Activated CD8-positive, alpha-beta T cell treated with anti-CD3 and anti-CD28 coated beads, Interleukin-2, amount 10 ng/mL, durations not matched to agents 7 days and 5 days (primary cell): ENCODE measurements at places on chromosomes 1 and 21.

GRCh38 chr1:166884040-166884642, 8.1 kb upstream of the TADA1 start:
- peak; percentile 60 for DNase-seq

DNA sequence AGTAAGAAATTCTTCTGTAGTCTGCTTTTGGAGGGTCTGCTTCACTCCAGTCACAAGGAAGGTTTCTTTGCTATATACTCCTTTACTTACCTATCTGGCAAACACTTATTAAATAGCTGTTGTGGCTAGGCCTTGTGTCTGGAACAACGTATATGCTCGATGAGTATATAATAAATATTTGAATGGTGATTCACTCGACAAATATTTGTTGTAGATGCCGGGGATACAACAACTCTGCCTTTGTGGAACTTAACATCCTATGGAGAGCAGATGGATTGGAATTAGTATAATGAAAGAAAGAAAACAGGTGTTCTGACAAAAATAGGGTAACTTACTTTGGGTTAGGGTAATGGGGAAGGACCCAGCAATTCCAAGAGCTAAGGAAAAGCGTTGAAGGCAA, 31.1 kb downstream of the KPNA6 start:
- no peak for DNase-seq

DNA sequence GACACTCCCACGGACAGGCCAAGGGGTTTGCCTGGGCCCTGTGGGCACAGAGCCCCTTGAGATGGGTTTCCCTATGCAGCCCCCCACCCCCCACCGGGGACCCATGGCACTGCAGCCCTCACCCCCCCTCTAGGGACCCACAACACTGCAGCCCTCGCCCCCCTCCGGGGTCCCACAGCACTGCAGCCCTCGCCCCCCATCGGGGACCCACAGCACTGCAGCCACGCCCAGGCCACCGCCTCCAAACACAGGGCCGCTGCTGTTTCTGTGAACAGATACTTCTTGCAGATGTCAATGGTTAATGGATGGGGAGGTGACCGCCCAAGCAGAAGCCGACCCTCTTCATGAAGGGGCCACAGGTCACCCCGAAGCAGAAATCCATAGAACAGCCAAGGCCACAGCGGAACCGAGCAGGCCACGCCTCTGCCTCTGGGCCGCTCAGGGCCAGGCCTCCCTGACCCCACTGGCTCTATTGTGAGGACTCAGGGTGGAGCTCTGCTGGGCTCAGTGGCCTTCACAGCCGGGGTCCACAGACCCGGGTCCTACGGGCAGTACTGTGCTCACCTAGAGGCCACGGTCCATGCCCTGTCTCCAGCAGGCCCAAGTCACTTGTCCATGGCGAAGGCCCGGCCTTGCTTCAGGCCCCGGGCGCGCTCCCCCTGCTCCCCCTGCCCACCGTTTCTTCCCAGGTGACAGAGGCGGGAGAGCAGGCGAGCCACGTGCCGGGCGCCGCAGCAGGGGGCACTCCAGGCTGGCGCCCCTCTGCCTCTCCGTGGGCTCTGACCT, 4.1 kb upstream of the POFUT2 start:
- DNase-seq, result no peak

- peak; percentile 28 for DNase-seq
These were observed 774 bp upstream of the WDTC1 start for GRCh38 chr1:27233667-27234048.

DNA sequence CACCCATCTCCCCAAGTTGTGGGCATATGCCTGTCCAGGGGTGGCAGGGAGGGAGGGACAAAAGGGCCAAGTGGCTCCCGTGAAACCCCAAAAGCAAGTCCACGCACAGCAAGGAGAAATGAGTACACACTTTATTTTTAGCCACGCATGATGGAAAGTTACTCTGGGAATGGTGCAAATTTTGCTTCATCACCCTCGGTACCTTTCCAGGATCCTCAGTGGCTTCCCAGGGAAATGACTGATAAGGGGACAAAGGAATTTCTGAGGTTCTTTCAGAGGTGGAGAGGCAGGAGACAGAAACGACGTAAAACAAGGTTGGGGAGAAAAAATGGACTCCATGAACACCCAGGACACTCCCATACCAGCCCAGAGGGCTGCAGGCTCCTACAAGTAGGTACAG, 65.8 kb downstream of the SSBP3 start:
- no peak for DNase-seq

- DNase-seq, result no peak
These were observed 28.7 kb downstream of the MTARC1 start for GRCh38 chr1:220815409-220815808.

DNA sequence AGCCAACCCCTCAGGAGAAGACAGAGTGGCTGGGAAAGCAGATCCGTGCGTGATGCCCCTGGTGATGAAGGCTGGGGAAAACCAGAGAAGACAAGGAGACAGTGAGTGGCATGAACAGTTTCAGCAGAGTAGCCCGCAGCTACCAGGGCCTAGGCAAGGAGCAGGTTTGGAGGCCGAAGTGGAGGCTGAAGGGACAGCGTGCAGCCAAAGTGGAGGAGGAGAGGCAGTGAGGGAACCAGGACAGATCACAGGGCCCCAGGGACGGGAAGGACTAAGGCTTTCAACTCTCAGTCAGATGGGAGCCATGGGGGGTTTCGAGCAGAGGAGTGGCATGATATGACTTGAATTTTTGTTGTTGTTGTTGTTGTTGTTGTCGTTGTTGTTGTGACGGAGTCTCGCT, 59.9 kb upstream of the SELENON start:
- DNase-seq, result no peak

DNA sequence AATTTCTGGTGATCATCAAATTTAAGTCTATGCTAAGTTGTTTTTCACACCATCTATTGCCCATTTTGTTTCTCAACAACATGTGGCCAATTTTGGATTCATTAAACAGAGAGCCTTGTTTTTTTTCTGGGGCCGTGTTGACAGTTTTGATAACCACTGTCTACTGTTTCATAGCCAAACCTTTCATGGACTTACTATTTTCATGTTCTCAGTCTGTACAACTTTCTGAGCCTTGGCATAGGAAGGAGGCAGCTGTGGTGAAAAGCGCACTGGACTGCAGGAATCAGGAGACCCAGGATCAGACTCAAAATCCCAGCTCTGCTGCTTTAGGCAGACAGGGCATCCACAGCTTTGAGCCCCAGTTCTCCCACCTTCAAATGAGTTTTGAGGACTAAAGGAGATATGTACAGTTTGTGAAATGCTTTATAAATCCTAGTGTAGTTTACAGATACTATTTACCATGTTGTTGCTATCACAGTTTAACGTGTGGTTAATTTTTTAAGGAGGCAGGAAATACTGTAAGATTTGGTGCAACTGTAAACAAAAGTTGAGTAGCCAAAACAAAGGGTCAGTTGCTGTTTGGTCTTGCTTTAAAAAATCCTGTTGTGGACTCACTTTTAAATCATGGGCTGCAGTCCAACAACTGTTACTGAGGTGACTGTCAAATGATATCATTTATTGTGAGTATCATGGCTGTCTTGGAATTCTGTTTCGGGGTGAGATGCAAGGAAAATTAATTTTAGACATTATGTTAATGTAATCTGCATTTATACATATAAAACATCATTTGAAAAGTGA, 2.9 kb downstream of the MACO1 start:
- no peak for DNase-seq

- DNase-seq, result no peak
These were observed 9.6 kb downstream of the ARHGEF16 start for GRCh38 chr1:3463891-3464648.

GRCh38 chr1:90605070-90605469, 112.0 kb downstream of the BARHL2 start:
- no peak for DNase-seq

DNA sequence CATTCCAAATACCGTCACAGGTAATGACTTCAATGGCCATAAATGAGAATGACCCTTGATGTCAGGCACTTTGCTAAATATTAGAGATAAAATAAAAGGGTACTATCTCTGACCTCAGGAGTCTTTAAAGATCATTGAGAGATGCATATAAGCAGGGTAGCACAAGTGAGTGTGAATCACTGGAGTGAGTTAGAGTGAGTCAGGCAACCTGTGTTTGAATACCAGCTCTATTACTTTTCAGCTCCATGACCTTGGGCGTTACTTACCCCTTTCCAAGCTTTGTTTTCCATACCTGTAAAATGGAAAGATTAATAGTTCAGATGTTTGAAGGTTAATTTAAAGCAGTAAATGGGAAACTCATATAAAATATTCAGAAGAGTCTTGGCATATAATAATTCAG, 1058.0 kb upstream of the ADGRL4 start:
- no peak for DNase-seq

GRCh38 chr1:206087091-206087490, 30.1 kb downstream of the AVPR1B start:
- no peak for DNase-seq

GRCh38 chr1:47941609-47942239, 55.5 kb downstream of the TRABD2B start:
- no peak for DNase-seq

DNA sequence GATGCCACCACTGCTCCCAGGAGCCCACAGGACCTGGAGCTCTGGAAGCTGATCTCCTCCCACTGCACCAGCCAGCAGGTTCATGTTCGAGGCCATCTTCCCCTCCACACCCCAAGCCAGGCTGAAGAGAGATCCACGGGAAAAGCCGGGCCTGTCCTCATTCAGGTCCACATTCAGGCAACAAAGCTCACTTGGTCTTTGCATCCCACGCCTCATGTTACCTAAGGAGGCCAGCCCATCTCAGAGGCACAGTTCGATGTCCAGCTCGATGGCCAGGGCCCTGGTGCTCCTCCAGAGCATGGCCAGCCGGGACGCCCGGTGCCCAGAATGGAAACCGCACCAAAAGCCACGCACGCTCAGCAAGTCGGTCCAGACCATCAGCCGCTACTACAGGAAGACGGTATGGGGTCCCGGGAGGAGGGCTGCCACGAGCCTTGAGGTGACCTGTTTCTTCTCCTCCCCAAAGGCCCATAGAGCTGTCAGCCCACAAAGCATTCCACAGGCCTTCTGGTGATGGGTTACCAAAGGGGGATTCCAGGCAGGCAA, at the start of gene CCDC27:
Gene CCDC27, plus strand, starts transcription at position 51 of the 546 bp plus-strand sequence. Its CDS starts 32 bp downstream, at position 83.
- no peak for DNase-seq
